NCI-H526 (cell line): ENCODE measurements at places on chromosomes 7 and 10.

DNA sequence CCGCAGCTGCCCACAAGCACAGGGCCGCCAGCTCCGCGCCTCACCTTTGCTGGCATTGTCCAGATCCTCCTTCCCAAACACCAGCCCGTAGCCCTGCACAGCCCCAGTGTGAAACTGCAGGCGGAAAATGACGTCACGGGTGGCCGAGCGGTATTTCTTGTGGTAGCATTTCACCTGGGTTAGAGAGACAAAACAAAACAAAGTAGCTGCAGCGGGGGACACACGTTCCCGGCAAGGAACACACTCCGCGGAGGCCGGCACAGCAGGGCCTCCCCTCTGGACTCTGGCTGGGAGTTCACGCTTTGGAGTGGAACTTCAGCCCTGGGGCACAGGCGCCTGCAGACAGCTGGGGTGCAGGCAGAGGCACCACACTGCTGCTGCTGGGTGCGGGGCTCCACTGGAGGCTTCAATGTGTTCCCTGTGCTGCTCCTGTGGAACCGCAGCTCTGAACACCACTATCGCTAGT, 181.1 kb downstream of the TNS3 start:
- no peak for DNase-seq

DNA sequence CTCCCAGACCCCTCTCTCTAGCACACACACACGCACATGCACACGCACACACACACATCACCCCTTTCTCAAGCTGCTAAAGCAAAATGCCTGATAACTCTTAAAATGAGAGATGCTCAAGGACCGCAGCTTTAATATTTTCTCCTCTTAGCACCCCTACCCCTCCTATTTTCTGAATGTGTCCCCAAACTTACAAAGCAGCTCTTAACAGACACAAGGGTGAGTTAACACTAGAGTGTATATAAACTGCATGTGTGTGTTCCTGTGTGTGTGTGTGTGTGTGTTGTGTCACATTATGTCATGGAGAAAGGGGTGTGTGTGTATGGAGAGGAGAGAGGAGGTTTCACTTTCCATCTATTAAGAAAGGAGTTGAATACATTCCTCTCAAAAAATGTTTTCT, 1.3 kb downstream of the PTN start:
- no peak for DNase-seq

DNA sequence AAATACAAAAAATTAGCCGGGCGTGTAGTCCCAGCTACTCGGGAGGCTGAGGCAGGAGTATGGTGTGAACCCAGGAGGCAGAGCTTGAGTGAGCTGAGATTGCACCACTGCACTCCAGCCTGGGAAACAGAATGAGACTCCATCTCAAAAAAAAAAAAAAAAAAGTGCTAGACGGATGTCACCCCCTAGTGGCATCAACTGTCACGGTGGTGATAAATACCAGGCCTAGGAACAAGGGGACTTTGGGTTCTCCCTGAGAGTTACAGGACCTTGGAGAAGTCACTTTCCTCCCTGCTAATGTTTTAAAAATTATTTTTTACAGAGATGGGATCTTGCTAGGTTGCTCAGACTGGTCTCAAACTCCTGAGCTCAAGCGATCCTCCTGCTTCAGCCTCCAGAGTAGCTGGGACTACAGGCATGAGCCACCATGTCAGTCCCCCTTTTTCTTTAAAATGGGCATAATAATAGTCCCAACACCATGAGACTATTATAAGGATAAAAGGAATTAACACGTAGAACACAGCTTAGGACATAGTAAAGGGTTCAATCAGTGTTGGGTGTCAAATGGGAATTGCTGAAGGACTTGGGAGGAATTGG, 2.6 kb upstream of the TMEM130 start:
- DNase-seq, result no peak

- DNase-seq, result no peak
Observed at GRCh38 chr10:88788924-88789323, 13.6 kb upstream of the LIPM start.

- DNase-seq, result no peak
Observed at GRCh38 chr7:117021366-117021765, 68.1 kb downstream of the ST7 start.

DNA sequence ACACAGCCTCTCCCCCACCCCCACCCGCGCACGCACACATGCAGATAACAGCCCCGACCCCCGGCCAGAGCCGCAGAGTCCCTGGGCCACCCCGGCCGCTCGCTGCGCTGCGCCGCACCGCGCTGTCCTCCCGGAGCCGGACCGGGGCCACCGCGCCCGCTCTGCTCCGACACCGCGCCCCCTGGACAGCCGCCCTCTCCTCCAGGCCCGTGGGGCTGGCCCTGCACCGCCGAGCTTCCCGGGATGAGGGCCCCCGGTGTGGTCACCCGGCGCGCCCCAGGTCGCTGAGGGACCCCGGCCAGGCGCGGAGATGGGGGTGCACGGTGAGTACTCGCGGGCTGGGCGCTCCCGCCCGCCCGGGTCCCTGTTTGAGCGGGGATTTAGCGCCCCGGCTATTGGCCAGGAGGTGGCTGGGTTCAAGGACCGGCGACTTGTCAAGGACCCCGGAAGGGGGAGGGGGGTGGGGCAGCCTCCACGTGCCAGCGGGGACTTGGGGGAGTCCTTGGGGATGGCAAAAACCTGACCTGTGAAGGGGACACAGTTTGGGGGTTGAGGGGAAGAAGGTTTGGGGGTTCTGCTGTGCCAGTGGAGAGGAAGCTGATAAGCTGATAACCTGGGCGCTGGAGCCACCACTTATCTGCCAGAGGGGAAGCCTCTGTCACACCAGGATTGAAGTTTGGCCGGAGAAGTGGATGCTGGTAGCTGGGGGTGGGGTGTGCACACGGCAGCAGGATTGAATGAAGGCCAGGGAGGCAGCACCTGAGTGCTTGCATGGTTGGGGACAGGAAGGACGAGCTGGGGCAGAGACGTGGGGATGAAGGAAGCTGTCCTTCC, 620 bp downstream of the EPO start:
- DNase-seq, result no peak

DNA sequence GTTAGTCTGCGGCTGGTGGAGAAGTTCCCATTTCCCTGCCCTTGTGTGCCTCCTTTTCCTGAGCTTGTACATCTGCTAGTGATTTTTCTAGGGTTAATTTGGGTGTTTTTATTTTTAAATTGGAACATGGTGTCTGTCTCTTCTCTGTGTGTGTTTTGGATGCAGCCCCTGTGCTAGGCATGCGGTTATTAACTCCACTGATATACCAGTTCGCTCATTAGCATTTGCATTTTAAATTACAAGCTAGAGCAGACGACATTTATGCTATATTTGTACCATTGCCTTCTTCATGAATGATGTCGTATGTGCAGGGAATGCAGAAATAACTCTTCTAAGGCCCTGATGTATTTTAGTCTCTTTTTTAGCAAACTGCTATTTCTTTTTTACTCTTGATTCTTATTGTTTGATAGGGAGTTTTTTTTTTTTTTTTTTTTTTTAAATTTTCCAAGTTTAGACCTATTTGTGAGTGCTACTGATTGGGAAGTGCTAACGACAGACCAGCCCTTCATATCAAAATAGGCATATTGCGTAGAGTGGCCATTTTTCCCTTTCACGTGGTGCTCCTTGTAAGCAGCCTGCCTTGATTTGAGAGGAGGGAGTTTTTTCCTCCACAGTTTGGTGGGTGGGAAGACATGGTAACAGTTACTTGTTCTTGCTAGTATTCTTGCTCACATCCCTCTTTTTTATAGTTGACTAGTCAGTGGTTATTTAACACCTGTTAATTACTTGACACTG, 89.6 kb downstream of the LRRC4 start:
- peak; percentile 12 for DNase-seq

- no peak for DNase-seq
Observed at GRCh38 chr10:89345367-89346000, 17.7 kb downstream of the IFIT3 start.

GRCh38 chr10:131269776-131270460, 41.6 kb downstream of the TCERG1L start:
- no peak for DNase-seq

GRCh38 chr7:156753229-156753560, 112.6 kb downstream of the RNF32 start:
- DNase-seq, result no peak

DNA sequence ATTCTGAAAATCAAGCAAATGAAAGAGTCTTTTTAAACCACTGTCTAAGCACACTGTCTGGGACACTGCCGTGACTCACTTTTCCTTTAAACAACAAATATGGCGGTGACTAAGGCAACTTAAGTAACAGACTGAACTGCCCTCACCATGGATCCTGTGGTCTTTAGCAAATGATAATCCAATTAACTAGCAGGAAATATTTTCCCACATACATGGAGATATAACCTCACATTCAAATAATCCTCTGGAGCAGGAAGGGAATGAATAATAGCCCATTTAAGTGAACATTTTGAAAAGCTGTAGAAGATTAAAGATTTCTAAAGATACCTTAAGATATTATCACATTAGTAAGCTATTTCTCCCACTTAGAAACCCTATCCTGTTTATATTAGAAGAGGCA, 40.3 kb upstream of the LRRC17 start:
- no peak for DNase-seq

- DNase-seq, result peak; percentile 44
Observed at GRCh38 chr10:73879296-73880173, 5.2 kb upstream of the CAMK2G start.

GRCh38 chr10:102159051-102159597, 6.9 kb downstream of the NOLC1 start:
- no peak for DNase-seq

DNA sequence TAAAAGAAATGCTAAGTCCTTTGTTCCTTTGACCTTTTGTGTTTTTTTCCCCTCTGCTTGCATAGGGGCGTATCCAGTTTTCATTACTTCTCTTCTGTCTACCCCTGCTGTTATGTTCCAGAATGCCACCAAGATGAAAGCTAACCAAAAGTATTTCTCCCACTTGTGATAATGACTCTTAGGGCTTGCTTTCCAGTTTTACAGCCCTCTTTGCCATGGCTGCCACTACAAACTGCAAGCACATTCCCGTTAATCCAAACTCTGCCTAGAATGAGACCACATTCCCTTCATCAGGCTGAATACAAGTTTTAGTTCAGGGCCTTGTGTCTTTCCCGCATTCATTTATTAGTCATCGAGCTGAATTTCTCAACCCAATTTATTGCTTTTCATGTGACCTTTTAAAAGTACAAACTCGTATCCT, 23.6 kb upstream of the CD36 start:
- no peak for DNase-seq

DNA sequence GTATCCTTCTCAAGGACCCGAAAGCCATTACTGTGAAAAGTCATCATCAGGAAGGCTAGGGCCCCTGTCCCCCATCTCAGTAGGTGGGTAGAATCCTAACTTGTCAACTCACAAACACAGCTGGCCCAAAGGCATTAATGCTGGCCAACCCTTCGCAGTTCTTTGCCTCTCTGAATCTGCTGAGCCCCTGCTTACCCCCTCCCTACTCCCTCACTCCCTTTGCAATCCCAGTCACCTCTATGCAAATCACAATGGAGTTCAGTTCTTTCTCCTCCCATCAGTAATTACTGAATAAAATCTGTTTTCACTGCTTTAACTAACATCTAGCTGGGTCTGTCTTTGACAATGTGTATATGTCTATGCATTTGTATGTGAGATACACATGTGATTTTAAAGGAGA, 38.1 kb upstream of the AOAH start:
- DNase-seq, result peak; percentile 67

DNA sequence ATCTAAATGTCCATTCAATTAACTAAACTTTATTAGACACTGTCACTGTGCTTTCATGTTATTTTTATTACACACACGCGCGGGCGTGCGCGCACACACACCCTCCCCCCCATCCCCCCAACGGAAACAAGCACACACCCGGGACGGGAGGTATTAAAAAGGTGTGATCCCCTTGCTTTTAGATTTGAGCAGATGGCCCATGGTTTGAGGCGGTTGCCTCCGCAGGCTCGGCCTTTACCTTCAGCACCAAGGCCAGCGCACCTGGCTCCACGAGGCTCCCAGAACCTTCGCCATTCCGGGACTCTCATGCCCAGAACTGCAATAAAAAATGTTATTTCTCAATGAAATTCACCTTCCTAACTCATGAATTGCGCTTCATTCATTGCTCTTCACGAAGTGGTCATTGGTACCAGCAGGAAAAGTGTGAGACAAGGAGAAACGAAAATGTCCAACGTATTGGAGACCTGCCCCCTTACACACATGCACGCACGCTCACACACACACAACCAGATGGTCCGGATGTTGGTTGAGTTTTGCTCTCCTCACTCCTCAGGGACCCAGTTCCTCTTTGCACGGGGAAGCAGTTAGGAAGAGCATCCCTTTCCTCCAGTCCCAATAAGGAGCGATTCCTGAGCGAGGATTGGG, 20.8 kb upstream of the PTF1A start:
- no peak for DNase-seq

GRCh38 chr10:43430926-43431663, 5.8 kb upstream of the ZNF487 start:
- DNase-seq, result no peak

DNA sequence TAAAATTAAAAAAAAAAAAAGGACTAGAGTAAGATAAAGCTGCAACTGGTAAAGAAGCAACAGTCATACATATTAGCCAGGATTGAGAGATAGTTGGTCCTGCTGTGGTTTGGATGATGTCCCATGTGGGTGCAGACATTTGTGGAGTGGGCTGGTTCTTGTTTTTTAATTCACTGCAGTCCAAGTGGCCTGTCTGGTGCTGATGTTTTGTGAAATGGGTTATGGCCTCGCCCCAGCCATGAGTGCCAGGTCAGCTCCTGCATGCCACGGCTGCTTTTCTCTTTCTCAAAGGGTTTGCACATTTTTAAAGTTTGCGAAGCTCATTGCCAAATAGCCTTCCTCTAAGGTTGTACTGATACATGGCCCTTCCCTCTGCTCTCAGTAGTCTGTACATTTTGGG, 14.1 kb upstream of the BTBD16 start:
- no peak for DNase-seq

- DNase-seq, result no peak
Observed at GRCh38 chr10:124285587-124286527, 132.9 kb downstream of the OAT start.

DNA sequence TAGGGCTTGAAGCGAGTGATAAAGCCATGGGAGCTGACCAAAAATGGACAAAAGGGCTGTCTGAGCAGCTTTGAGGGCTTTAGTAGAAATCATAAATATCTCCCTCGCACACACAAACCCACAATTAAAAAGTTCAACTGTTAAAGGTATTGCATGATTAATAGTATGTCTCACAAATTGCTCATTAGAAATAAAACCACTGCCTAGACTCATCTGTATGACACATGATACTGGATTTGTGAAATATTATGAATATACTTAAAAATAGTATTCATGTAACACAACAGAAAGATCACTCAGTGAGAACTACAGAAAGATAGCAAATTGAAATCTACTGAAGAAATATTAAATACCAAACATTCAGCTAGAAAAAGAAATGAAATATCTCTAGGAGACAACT, 11.9 kb upstream of the PTPN12 start:
- no peak for DNase-seq
